ENCODE measurements at places on chromosomes 12 and 14.

GRCh38 chr14:102675396-102675795 is 82.9 kb downstream of the RCOR1 start:
- no peak for DNase-seq

- DNase-seq: no peak
Measured at GRCh38 chr12:120784804-120785203, 59.2 kb downstream of the ACADS start.

DNA sequence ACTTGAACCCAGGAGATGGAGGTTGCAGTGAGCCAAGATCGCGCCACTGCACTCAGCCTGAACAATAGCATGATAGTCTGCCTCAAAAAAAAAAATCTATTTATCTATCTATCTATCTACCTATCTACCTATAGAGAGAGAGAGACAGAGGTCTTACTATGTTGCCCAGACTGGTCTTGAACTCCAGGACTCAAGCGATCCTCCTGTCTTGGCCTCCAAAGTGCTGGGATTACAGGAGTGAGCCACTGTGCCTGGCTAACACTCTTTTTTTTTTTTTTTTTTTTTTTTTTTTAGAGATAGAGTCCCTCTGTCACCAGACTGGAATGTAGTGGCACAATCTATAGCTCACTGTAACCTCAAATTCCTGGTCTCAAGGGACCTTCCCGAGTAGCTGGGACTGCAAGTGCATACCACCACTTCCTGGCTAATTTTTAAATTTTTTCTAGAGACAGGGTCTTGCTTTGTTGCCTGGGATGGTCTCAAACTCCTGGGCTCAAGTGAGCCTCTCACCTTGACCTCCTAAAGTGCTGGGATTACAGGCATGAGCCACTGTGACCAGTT is 1.9 kb downstream of the FAM186A start:
- DNase-seq: no peak

DNA sequence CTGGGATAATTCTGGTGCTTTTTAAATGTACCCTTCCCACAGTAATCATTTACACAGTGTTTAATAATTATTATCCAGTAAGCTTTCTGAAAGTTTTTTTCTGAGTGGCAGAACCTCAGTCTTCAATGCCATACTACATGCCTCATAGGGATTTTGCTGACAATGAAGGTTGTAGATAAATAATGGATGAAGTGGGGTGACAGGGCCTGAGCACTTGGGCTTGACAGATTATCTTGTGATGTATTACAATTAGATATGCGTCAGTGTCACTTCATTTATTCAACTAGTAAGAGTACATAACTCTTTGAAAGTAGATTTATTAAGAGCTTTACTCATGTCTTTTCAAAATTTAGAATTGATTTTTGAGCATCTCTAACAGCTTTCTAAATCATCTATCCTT is 176.1 kb downstream of the PDZRN4 start:
- no peak for DNase-seq

GRCh38 chr12:100895192-100895591 is 100.6 kb downstream of the ANO4 start:
- DNase-seq: no peak

- no peak for DNase-seq
Measured at GRCh38 chr12:27534060-27534764, 10.2 kb downstream of the PPFIBP1 start.

DNA sequence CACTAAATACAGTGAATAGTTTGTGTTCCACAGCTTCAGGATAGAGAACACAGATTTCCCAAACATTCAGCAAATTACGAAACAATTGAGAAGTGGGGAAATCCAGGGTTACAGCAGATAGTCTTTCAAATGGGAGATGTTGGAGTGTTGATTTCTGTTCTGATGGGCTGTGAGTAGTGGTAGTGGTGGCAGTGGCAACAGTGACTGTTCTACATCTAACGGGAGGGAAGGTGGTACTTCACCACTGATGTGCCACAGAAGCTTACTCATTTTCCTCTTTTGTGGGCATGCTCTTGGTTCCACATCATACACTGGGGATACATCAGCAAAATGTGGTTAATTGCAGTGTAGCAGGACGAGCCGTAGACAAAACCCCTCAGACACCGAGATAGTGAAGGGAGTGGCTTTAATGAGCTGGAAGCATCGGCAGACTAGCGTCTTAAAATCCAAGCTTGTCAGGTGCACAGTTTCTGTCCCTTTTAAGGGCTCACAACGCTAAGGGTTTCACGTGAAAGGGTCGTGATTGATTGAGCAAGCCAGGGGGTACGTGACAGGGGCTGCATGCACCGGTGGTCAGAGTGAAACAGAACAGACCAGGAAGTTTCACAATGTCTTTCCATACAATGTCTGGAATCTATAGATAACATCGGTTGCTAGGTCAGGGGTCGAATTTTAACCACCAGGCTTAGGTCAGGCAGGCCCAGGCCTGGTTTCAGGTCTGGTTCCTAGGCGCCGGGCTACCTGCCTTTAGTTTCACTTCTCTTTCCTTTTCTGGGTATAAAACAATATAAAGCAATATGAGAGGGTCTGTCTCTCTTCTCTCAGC is 330.6 kb upstream of the FBXO33 start:
- no peak for DNase-seq

- no peak for DNase-seq
Measured at GRCh38 chr12:42893803-42894202, 304.3 kb upstream of the PRICKLE1 start.

DNA sequence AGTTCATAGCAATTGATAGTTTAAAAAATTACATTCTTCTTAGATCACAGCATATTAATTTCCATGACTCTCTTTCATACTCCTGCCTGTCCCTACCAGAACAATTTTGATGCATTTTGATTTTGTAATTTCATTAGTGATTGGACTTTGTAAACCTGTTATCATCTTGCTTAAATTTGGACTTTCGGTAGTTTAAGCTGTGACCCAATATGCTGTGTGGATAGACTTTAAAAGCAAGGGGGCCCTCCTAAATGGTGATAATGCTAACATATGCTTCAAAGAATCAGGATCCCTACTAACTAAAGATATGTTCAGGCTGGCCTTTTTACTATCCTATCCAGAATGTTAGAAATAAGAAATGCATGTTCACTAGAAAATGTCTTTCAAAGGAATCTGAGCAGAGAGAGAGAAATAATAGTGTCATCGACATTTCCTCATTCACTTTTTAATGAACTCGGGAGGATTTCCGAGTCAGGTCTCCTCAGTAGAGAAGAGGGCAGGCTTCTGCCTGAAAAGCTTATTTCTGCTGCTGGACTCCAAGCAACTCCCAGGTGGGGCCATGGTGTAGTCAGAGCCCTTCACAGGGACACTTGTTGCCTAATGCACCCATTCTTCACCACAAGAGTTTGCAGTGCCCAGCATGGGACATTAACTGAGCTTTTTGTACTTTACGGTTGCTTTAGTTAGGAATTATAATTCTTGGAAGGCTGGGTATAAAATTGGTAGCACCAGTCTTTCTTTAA is 16.7 kb downstream of the SLC38A4 start:
- DNase-seq: no peak

- no peak for DNase-seq
Measured at GRCh38 chr14:47269756-47270492, 405.5 kb downstream of the MDGA2 start.
